ENCODE measurements at places on chromosomes 4 and X.

DNA sequence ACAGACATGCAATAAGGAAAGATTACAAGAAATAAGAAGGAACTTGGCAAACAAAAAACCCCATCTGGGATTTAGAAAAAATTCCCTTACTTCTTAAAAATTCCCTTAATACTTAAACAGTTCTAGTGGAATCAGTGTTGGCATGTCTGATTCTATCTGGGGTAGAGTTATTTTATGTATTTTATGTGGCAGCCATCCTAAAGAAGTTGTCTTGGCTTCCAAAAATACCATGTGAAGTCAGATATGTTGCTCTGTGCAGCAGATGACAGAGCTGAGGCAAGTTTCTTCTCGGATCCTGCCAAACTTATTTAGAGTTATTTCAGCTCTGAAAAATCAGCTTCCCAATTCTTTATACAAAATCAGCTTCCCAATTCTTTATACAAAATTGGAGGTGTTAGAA, 14.7 kb downstream of the YY2 start:
- no peak for DNase-seq

GRCh38 chr4:104860238-104861123, 286.2 kb upstream of the TET2 start:
- no peak for DNase-seq

GRCh38 chr4:62909238-62909637, 1500.0 kb downstream of the TECRL start:
- no peak for DNase-seq

DNA sequence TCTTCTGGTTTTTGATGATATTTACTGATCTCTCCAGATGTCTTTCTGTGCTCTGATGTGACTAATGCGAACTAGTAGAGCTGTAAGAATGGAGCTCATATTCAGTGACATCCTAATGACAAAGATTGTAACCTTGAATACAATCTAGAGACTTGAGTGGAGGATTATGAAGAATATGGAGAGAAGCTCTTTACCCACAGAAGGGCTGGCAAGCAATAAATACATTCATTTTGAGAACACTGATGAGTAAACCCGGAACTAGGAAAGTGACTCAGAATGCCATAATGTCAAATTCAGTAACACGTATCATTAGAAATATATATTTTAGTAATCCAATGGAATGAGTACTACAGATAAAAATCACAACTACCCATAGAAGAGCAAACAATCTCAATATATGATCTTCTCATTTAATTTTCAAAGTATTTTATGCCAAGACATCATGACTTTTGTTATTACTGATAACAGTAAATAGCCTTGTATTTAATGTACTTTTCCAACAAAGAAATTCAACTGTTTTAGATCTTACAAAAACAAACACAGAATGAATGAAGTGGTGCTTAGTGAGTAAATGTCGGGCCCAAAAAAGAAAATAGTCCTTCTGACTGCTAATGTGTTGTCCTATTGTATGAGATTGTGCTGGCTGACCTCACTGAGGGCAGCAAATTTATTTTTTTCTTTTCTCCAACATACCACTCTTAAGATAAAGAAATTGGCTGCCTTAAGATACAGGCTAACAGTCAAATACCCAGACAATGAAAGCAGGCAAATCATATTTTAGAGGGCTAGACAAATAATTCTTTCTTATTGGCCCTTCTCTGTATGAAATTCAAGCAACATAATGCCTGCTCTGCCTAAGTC, 49.2 kb upstream of the HDAC8 start:
- DNase-seq: no peak

DNA sequence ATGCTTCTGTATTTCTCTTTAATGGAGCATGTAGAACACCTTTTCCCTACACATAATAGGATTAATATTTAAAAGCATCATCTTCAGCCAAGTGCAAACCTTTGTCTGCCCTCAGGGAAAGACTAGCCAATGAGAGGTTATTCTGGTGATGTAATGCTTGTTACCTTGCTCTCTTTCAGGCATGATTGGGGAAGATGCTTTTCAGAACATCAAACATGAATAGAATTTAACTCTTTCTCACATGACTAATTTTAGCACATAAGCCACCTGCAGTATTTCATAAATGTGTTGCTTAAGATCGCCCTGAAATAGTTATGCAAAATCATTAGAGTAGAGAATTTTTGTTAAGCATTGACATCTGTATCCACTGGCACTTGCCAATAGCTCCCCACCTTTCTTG, 10.7 kb upstream of the EPGN start:
- no peak for DNase-seq

DNA sequence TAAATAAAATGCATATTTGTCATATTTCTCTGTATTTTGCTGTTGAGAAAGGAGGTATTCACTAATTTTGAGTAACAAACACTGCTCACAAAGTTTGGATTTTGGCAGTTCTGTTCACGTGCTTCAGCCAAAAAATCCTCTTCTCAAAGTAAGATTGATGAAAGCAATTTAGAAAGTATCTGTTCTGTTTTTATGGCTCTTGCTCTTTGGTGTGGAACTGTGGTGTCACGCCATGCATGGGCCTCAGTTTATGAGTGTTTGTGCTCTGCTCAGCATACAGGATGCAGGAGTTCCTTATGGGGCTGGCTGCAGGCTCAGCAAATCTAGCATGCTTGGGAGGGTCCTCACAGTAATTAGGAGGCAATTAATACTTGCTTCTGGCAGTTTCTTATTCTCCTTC, 3.3 kb downstream of the HTT start:
- DNase-seq: no peak

- no peak for DNase-seq
Measured at GRCh38 chrX:24760363-24761000, 66.8 kb downstream of the POLA1 start.

DNA sequence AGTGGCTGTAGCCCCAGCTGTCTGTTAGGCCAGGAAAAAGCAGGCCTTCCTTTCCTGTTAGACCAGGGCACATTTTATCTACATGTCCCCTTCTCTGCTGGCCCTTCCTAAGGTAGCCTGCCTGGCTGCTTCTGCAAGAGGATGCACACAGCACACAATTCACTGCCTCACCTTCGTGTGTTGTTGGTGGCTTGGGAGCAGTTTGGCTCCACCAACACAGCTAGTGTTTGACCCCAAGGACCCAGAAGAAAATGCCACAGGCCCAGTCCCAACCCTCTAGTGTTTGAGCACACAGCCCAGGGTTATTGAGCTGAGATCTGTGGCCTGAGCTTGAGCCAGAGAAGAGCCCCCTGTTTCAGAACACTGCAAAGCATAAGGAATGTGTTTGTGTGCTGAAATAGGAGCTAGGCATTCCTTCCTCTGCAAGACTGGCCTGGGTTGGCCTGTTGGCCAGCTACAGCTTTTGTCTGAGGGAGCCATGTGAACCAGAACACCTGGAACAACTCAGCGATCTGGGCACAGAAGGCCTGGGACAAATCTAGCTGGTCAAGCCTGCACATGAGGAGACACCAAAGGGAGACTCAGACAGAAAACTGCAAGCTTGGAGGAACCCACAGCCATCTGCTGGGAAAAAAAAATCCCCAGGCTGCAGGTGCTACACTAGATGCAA, 26.4 kb downstream of the MAGEE1 start:
- DNase-seq: no peak

DNA sequence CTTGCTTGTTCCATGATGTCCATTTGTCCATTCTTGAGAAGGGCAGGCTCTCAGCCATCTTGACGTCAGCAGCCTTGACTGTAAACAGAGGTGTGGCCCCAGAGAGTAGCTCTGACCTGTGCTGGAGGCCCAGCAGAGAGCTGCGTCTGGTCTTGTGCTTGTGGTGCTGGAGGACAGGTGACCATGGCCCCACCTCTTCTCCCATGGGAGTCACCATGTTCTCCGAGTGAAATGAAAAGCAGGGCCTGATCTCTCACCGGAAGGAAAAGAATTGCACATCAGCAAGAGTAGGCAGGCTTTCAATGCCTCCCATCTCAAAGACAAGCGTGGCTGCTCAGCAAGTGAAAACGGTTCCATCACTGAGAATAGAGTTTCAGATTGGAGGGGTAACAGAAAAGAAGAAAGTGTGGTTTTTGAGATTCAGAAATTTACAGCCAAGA, 11.5 kb downstream of the PARM1 start:
- DNase-seq: no peak
